ENCODE measurements at places on chromosomes 2 and 18. TPM values are rescaled to one million over a fixed set of nuclear protein-coding genes. Genes with fewer than 3 reads are reported as not detected.

GRCh38 chr18:51739044-51739666, 541.7 kb upstream of the MEX3C start:
- H3K36me3 ChIP-seq = no peaks in the 10 kb centered on the region
- no peaks in the 10 kb centered on the region for H3K27me3 ChIP-seq
- H3K27ac ChIP-seq = no peak overlapping the region
- no peak overlapping the region for H3K4me3 ChIP-seq
- no peak for DNase-seq

DNA sequence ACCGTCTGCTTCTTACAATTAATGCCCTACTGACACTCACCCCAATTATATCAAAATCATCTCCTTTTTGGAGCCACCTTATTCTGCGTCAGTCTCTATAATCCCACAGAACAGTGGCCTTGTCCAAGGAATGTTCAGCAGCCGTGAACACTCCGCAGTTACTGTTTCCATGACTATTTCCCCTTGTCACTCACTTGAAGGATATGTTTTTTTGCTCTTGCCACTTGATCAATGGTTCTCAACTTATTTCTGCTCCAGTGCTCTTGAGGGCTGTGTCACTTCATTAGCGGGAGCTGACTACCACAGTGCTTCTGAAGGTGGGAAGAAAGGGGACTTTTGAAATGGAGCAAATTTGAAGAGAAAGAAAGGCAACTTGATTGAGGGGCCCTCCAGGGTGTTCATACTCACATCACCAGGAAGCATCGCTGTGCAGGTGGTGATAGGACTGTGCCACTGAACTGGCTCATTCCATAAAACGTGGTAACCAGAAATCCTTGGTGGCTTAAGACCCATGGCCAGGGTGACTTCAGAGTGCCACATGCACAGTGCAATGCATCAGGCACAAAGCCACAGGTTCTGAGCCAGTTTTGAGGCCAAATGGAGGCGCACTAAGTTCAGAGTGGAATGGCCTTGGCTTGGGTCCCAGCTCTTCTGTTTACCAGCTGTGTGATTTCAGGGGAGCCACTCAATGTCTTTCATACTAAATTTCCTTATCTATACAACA, 320.6 kb upstream of the RAB12 start:
- H3K27me3 ChIP-seq = no peaks in the 10 kb centered on the region
- no peak for DNase-seq
- H3K4me1 ChIP-seq = no peaks in the 10 kb centered on the region
- no peaks in the 10 kb centered on the region for H3K36me3 ChIP-seq

Gene PROC
- not detected for total RNA-seq

Gene TUBB8B
- total RNA-seq = not detected

Gene UGT1A8
- not detected for total RNA-seq

DNA sequence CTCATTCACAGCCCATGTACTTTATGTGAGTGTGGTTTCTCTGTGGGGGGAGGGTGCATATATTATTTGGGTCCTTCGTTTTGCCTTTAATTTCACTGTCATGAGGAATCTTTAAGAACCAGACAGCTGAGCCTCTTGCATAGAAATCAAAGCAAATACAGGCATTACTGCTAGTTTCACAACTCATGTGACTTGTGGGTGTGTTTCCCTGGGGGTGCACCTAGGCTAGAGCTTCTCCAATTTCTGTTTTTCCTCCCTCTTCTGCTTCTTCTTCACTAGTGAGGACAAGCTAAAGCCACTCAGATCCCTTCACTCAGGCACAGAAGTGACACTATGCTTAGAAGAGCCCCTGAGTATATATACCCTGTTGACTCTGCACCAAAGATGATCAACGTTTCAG, 131.4 kb downstream of the ACOXL start:
- no peaks in the 10 kb centered on the region for H3K27me3 ChIP-seq
- DNase-seq = no peak
- no peaks in the 10 kb centered on the region for H3K36me3 ChIP-seq
- no peak overlapping the region for H3K27ac ChIP-seq

Gene TMEM169
- total RNA-seq = 0.82 TPM

DNA sequence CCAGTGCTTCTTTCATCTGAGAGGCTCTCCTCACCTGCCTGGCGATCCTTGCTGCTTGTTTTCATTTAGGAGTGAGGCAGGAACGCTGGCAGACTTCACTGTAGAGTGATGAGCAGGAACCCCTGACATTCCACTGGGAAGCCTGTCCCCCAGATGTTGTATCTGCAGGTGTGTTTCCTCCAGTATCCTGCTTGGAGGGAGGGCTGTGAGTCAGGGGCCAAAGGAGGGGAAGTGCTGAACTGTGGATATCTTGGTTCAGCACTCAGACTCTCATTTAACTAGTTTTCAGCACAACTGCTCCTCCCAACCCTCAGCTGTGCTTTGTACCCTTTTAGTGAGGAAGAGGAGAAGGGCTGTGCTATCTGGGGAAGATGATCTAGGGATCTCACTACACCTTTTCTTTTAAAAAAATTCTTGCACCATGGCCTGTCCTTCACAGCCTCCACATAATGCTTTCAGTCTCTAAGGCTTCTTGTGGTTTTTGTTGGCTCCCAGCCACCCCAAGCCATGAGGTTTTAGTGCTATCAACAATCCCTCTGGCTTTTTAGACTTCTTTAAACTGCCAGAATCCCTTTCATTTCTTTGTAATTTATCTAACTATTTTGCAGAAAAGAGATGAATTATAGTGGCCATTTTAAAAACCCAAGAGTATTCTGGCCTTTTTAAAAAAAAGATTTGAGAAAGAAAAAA, 11.2 kb downstream of the ANKAR start:
- no peak overlapping the region for H3K4me3 ChIP-seq
- H3K4me1 ChIP-seq = peaks cover 12% of the 10 kb centered on the region
- no peaks in the 10 kb centered on the region for H3K27me3 ChIP-seq
- H3K36me3 ChIP-seq = no peaks in the 10 kb centered on the region
- no peak overlapping the region for H3K27ac ChIP-seq

GRCh38 chr2:206305523-206306245, 31.2 kb downstream of the ZDBF2 start:
- H3K36me3 ChIP-seq = no peaks in the 10 kb centered on the region
- H3K4me3 ChIP-seq = no peak overlapping the region
- no peaks in the 10 kb centered on the region for H3K4me1 ChIP-seq
- DNase-seq = no peak
- H3K27me3 ChIP-seq = no peaks in the 10 kb centered on the region

DNA sequence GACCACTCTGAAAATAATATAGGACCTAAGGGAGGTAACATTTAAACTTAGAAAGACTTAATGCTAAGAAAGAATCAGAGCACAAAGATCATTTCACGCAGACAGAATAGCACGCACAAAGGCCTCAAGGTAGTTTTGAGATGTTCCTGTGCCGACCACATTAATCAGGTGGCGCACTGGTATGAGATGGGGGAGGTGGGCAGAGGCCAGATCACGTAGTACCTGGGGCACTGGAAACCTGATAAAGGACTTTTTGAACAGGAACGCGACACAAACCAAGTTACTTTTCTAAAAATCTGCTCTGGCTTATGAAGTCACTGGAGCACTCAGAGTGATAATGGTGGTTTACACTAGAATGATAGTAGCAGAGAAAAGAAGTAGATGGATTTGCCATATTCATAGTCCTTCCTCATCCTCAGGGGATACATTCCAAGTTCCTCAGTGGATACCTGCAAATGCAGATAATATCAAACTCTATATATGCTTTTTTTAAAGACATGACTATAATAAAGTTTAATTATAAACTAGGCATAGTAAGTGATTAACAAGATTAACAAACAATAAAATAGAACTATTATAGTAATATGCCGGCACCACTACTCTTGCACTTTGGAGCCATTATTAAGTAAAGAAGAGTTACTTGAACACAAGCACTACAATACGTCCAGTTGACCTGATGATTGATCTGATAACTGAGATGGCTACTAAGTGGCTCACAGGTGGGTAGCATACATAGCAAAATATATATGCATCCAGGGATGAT, 42.6 kb upstream of the CDCA7 start:
- H3K27ac ChIP-seq = no peak overlapping the region
- H3K4me3 ChIP-seq = no peak overlapping the region
- DNase-seq = no peak

Gene FSIP2
- 0.82 TPM for total RNA-seq

- H3K27ac ChIP-seq = no peak overlapping the region
- no peaks in the 10 kb centered on the region for H3K27me3 ChIP-seq
- H3K36me3 ChIP-seq = no peaks in the 10 kb centered on the region
- H3K4me3 ChIP-seq = no peak overlapping the region
- peaks cover under 1% of the 10 kb centered on the region for H3K4me1 ChIP-seq
These were observed 15.0 kb upstream of the SERPINB3 start for GRCh38 chr18:63676526-63677323.

Gene VWC2L
- 0.28 TPM for total RNA-seq

Gene C2orf80
- total RNA-seq = not detected

DNA sequence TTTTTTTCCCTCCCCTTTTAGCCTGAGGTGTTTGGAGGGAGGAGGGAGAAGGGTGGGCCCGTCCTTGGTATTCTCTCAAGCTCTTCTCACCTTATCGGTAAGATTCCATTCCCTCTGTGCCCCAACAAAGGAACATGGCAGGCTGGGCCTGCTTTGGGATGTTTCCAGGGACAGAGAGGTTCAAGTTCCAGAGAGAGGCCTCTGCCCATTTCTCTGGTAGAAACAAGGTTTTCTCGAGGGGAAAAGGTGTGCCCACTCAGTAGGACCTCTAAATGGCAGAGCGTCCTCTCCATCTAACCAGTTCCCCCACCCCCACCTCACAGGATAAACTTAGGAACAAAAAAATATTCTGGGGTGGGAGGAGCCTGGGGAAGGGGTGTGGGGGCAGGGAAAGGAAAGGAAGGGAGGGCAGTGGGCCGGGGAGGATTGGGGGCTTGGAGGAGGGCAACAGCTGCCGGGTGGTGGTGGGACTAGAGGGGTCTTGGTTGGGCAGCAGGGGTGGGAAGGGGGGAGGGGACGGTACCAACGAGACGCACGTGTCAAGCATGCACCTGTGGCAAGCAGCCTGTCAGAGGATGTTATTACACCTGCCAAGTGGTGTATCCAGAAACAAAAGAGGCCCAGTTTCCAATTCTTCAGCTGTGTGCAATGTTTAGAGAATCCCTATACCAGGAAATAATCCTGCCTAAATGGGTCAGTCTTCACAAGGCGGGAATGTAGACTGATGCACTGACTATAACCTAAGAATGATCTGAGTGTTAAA, 2.1 kb downstream of the PCBP1 start:
- H3K36me3 ChIP-seq = no peaks in the 10 kb centered on the region
- DNase-seq = peak; percentile 69
- H3K27ac ChIP-seq = peak overlapping the region; percentile 99
- peak overlapping the region; percentile 63 for H3K4me3 ChIP-seq
- H3K27me3 ChIP-seq = no peaks in the 10 kb centered on the region

DNA sequence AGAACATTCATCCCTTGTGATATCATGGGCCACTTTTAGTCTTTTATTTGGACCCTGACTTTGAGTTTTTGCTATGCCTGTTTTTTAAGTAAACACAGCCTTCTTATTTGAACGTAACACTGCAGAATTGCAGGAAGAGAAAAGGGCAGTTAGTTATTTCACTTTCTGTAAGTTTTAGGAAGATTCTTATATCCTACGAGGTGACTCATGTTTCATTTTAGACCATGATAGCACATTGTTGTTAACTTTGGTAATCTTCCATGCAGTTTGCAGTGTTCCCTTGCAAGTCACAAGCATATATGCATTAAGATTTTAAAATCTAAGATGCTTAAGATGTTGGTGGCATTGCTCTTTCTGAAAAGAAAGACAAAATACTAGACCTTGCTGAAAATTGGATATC, 128.6 kb upstream of the EPC2 start:
- H3K27me3 ChIP-seq = no peaks in the 10 kb centered on the region
- no peaks in the 10 kb centered on the region for H3K4me1 ChIP-seq
- no peaks in the 10 kb centered on the region for H3K36me3 ChIP-seq
- no peak overlapping the region for H3K4me3 ChIP-seq
- no peak overlapping the region for H3K27ac ChIP-seq

GRCh38 chr2:157920736-157921135, 44.6 kb upstream of the ACVR1 start:
- no peak overlapping the region for H3K27ac ChIP-seq
- no peak for DNase-seq
- H3K36me3 ChIP-seq = no peaks in the 10 kb centered on the region
- H3K4me3 ChIP-seq = no peak overlapping the region
- no peaks in the 10 kb centered on the region for H3K27me3 ChIP-seq

Gene KANSL3
- 55.0 TPM for total RNA-seq

DNA sequence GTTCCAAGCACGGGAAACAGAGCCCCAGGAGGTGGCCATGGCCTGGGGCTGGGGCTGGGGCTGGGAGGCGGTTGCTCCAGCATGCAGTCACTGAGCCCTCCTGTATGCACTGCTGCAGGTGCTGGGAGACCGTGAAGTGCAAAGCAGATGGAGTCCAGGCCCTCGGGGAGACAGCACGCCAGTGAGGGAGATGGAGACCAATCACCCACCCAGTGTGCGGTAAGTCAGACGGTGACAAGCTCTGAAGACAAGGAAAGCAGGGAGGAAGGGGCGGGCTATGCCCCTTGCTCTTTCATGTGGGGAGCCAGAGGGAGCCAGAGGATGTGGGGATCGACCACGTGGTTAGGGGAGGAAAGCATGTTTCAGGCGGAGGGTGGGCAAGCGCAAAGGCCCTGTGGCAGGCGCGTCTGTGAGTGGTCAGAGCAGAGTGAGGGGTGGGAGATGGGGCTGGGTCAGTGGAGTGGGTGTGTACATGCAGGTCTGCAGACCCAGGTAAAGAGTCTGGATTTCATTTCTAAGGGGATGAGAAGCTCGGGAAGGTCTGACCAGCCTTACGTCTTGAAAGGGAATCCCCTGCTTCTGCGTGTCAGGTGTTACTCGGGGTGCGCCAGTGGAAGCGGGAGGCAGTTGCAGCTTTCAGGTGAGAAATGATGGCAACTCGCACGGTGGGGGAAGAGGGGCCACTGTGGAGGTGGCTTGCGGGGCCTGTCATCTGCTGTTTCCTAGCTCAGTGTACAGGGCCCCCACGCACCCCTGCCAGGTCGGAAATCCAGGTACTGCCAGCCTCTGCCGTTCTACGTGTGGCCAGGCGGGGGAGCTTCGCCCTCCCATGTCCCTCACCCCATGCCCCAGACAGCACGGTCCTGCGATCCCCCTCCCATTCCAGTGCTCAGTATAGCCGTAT, 19.4 kb downstream of the RRM2 start:
- H3K36me3 ChIP-seq = no peaks in the 10 kb centered on the region
- no peak overlapping the region for H3K27ac ChIP-seq
- DNase-seq = peak; percentile 57
- peaks cover 4% of the 10 kb centered on the region for H3K27me3 ChIP-seq

Gene SP140
- total RNA-seq = not detected

Gene VAMP5
- total RNA-seq = 58.9 TPM

Gene SERPINB4
- total RNA-seq = not detected

Data from sigmoid colon (tissue), 7 donors.